ENCODE measurements at places on chromosomes 16 and 17. TPM values are rescaled to one million over a fixed set of nuclear protein-coding genes. Genes with fewer than 3 reads are reported as not detected.

DNA sequence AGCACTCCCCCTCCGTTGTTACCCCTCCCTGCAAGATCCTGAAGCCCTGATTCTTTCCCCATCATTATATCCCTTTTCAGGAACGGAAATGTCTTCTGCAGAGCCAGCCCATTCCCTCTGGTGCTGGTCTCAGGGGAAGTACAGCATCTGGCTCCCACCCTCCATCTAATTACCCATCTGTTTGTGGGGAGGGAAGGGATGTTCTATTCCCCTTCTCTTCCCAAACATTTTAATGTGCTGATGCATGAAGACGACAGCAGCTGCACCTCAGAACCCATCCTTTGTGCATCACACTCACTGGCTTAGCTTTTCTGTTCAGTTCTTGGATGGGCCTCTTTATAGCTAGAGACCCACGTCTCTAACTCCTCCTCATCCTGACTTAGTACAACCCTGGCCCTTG lies 367.2 kb downstream of the CDH13 start:
- no peak overlapping the region for H3K4me3 ChIP-seq
- H3K27me3 ChIP-seq: no peaks in the 10 kb centered on the region
- peak; percentile 20 for DNase-seq
- H3K36me3 ChIP-seq: no peaks in the 10 kb centered on the region
- H3K4me1 ChIP-seq: peaks cover 2% of the 10 kb centered on the region

DNA sequence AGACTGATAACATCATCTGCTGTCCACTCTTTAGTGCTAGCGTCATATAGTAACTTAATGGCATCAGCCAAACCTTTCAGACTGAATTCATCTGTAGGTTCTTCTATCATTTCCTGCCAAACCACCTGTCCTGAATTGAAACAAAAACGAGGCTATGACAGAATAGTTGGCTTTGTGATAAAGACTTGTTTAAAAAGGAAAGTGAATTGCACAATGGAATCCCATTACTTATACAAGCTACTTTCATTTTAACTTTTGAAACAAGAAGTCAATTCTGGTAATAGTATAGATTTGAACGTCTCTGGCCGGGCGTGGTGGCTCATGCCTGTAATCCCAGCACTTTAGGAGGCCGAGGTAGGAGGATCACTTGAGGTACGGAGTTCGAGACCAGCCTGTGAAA lies 18.2 kb downstream of the LASP1NB start:
- no peaks in the 10 kb centered on the region for H3K27me3 ChIP-seq
- H3K36me3 ChIP-seq: no peaks in the 10 kb centered on the region
- no peaks in the 10 kb centered on the region for H3K4me1 ChIP-seq
- H3K27ac ChIP-seq: no peak overlapping the region
- H3K4me3 ChIP-seq: no peak overlapping the region

DNA sequence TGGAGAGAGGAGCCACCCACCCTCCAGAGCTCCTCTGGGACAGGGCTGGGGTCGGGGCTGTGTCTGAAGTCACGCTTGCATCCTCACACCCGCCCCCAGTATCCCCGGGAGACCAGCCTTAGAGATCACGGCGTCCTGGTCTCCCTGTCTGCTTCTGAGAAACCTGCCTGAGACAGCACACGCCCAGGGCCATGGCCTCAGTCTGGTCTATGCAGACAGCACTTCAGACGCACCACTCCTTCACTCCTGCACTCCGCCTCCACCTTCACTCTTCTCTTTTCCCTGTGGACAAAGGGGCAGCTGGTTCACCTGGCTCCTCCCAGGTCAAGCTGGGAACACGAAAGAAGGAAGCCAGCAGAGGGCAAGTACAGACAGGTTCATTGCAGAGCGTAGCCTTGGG lies 248.0 kb upstream of the GSE1 start:
- no peak overlapping the region for H3K27ac ChIP-seq
- no peak for DNase-seq
- H3K36me3 ChIP-seq: no peaks in the 10 kb centered on the region
- H3K4me1 ChIP-seq: peaks cover 64% of the 10 kb centered on the region

DNA sequence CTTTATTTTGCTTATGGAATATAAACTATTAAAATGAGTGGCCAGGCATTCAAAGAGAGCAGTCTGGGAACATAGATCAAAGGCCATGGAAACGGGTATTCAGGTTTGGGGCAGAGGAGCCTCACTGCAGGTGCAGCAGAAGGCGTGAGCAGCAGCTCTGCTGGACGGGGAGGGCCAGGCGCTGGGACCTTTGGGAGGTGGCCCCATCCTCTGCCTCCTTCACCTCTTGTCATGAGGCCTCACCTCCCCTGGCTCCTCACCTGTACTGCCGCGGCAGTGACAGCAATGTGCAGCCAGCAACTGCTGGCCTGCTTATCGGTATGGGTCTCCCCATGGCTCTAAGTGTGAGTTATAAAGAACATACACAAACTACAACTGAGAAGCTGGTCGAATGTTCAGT lies 109.4 kb downstream of the CDK5R1 start:
- H3K4me3 ChIP-seq: no peak overlapping the region
- DNase-seq: no peak
- no peaks in the 10 kb centered on the region for H3K36me3 ChIP-seq
- H3K27me3 ChIP-seq: no peaks in the 10 kb centered on the region
- no peak overlapping the region for H3K27ac ChIP-seq

- H3K27me3 ChIP-seq: peaks cover 4% of the 10 kb centered on the region
- H3K36me3 ChIP-seq: peaks cover 20% of the 10 kb centered on the region
- no peak for DNase-seq
- H3K4me1 ChIP-seq: peaks cover 5% of the 10 kb centered on the region
- no peak overlapping the region for H3K27ac ChIP-seq
Measured at GRCh38 chr17:76034428-76035350, 7.6 kb upstream of the EVPL start.

DNA sequence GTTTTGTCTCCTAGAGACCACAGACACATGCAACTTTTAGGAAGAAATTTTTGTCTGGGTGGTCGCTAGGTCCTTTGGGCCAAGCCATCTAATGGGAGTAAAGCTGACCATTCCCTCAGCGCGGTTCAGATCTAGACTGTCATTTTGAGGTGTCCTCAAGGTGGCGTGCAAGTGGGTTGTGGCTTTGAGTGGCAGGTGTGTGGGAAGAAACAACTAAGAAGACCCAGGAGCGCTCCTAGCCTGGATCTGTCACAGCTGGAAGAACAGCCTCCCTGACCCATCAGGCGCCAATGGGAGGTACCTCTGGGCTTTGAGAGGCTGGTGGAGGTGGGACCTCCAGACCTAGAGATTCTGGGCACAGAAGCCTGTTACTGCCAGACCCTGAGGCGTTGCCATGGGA lies 645.1 kb downstream of the KCNJ18 start:
- H3K4me3 ChIP-seq: no peak overlapping the region
- no peak for DNase-seq
- H3K27me3 ChIP-seq: no peaks in the 10 kb centered on the region
- no peak overlapping the region for H3K27ac ChIP-seq

DNA sequence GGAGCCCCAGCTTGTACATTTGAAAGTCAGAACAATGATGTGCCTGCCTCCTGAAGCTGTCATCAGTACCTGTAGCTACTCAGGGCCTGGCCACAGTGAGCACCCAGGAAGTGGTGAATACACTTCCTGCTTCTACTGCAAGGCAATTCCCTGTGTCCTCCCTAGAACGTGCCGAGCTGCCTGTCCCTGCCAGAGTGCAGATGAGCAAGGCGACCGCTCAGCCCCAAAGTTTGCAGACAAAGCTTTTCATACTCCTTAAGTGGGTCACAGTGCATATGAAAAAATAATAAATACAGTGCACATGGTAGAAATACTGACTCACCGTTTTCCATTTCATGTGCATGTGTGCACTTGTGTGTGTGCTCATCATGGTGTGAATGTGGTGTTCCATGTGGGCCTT lies 77.3 kb downstream of the MPRIP start:
- no peak overlapping the region for H3K4me3 ChIP-seq
- DNase-seq: peak; percentile 72
- H3K27ac ChIP-seq: peak overlapping the region; percentile 8
- H3K36me3 ChIP-seq: peaks cover 6% of the 10 kb centered on the region
- no peaks in the 10 kb centered on the region for H3K27me3 ChIP-seq

- peaks cover 33% of the 10 kb centered on the region for H3K36me3 ChIP-seq
- no peaks in the 10 kb centered on the region for H3K27me3 ChIP-seq
- H3K4me1 ChIP-seq: no peaks in the 10 kb centered on the region
- H3K4me3 ChIP-seq: no peak overlapping the region
- no peak for DNase-seq
- no peak overlapping the region for H3K27ac ChIP-seq
Measured at GRCh38 chr16:84103678-84104077, 13.1 kb downstream of the MBTPS1 start.

DNA sequence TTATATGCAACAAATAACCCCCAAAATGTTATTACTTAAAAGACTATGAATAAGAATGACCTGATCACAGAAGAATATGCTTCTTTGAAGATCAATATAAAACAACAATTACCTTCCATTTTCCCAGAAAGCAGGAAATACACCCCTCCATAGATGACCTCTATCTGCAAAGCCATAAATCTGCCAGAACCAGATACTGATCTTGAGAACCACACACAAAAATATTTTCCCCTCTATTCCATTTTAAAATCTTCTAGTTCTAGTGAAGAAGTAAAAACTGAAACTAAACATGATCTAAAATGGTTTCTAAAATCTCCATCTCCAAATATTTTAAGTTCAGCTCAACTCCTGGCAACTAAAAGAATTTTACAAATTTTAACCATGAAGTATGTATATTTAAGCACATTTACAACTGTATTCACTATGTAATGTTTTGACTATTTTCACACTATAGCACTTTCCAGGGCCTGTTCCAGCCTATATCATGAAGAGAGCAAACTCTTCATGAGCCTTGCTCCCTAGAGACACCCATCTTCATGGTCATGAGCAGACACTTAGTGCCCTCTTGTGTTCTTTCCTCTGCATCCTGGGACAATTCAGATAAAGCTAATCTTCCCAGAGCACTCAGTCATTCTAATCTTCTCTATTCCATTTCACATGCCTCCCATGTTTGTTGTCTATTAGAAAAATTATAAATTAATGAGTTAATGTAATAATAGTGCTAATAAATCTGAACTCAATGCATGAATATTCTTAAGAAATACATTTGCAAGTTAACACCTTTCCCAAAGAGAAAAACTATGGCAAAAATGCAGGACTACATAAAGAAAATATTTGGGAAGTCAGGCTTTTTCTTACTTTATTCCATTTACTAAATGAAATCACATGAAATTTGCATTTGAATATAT lies 87.0 kb downstream of the HELZ start:
- no peak overlapping the region for H3K4me3 ChIP-seq
- H3K36me3 ChIP-seq: peaks cover 11% of the 10 kb centered on the region
- no peaks in the 10 kb centered on the region for H3K27me3 ChIP-seq
- DNase-seq: peak; percentile 72
- H3K27ac ChIP-seq: no peak overlapping the region
- peaks cover 3% of the 10 kb centered on the region for H3K4me1 ChIP-seq

GRCh38 chr17:73910821-73911515 lies 266.7 kb upstream of the SDK2 start:
- no peaks in the 10 kb centered on the region for H3K4me1 ChIP-seq
- H3K27ac ChIP-seq: no peak overlapping the region
- no peaks in the 10 kb centered on the region for H3K36me3 ChIP-seq
- no peak overlapping the region for H3K4me3 ChIP-seq
- H3K27me3 ChIP-seq: peaks cover 34% of the 10 kb centered on the region
- DNase-seq: peak; percentile 46

DNA sequence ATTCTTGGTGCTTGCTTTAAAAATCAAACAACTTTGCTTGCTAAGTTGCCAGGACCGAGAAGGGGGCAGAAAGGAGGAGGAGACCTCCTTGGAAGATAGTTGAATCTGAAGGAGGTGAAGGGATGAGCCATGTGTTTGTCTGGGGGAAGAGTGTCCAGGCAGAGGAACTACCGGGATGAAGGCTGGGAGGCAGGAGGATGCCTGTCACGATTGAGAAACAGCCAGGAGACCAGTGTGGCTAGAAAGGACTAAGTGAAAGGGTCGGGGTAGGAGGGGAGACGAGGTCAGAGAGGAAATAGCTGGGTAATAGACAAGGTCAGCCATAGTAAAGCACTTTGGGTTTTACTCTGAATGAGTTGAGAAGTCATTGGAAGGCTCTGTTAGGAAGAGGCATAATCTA lies 38.9 kb upstream of the CSNK2A2 start:
- no peaks in the 10 kb centered on the region for H3K36me3 ChIP-seq
- H3K4me3 ChIP-seq: no peak overlapping the region
- H3K27ac ChIP-seq: no peak overlapping the region
- H3K27me3 ChIP-seq: peaks cover 9% of the 10 kb centered on the region
- DNase-seq: no peak

DNA sequence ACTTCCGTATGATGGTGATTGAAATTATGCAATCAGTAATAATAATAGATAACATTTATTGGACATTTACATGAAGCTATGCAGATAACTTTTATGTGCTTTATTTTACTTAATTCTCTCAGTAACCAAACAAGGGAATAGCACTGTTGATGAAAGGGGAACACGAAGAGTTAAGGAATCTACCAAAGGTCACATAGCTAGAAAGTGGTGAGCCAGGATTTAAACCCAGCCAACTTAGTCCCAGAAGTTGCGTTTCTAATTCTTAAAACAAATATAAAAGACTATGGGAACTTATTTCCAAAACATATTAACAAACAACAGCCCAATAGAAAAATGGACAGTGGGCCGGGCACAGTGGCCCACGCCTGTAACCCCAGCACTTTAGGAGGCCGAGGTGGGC lies 9.7 kb downstream of the SPNS3 start:
- peak; percentile 62 for DNase-seq
- H3K27ac ChIP-seq: no peak overlapping the region
- peaks cover under 1% of the 10 kb centered on the region for H3K27me3 ChIP-seq

DNA sequence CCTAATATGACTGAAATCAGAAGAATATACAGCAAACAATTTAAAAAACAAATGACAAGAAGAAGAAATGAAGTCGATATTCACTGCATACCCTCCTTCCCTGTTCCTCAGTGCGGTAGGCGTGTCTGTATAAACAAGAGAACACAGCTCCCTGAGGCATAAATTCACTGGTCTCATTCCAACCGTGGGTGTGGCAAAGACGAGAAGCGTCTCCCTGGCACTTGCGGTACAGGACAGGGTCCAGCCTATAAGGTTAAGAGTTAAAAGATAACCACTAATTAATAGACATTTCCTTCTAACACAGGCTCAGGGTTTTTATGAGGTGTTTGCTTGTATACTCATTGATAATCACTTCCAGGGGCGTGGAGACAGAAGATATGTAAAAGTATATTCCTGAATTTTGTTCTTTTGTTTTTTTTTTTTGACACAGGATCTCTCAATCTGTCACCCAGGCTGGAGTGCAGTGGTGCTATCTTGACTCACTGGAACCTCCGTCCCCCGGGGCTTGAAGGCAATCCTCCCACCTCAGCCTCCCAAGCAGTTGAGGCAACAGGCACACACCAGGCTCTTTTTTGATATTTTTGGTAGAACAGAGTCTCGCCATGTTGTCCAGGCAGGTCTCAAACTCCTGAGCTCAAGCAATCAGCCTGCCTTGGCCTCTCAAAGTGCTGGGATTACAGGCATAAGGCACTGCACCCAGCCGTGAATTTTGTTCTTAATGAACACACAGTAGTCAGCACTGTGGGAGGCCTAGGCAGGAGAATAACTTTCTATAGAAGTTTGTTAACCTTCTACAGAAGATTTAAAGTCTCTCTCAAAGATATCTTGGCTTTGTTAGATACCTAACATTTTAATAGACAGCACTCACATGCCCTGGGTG lies 59.1 kb upstream of the CLEC18B start:
- peak; percentile 60 for DNase-seq
- H3K4me1 ChIP-seq: peaks cover 5% of the 10 kb centered on the region
- H3K27ac ChIP-seq: peak overlapping the region; percentile 50
- H3K27me3 ChIP-seq: no peaks in the 10 kb centered on the region
- peaks cover 36% of the 10 kb centered on the region for H3K36me3 ChIP-seq

- H3K27ac ChIP-seq: no peak overlapping the region
- no peaks in the 10 kb centered on the region for H3K4me1 ChIP-seq
- H3K27me3 ChIP-seq: no peaks in the 10 kb centered on the region
- peaks cover 38% of the 10 kb centered on the region for H3K36me3 ChIP-seq
- no peak overlapping the region for H3K4me3 ChIP-seq
Measured at GRCh38 chr16:64991001-64991400, 130.9 kb downstream of the CDH11 start.

Gene SLC5A2
- total RNA-seq: 0.44 TPM

Gene ARL5C
- total RNA-seq: 0.31 TPM

Gene ARHGAP23
- 17.1 TPM for total RNA-seq

Measured in muscle of leg (tissue), 16 donors.